ENCODE measurements at places on chromosomes 3 and 15.
A peak's percentile ranks its signal among the peaks of the same experiment; 100 is the strongest.

GRCh38 chr3:112769286-112769978 is 77.2 kb downstream of the CD200R1L start:
- no peak for DNase-seq

GRCh38 chr3:50334339-50335075 is 6.1 kb downstream of the RASSF1 start:
- no peak for DNase-seq

GRCh38 chr3:8757551-8758518 is 11.6 kb downstream of the OXTR start:
- DNase-seq, result peak; percentile 80

GRCh38 chr15:35886765-35887164 is 340.8 kb upstream of the DPH6 start:
- DNase-seq, result no peak

GRCh38 chr3:122642935-122643334 is 37.7 kb upstream of the PARP14 start:
- no peak for DNase-seq

DNA sequence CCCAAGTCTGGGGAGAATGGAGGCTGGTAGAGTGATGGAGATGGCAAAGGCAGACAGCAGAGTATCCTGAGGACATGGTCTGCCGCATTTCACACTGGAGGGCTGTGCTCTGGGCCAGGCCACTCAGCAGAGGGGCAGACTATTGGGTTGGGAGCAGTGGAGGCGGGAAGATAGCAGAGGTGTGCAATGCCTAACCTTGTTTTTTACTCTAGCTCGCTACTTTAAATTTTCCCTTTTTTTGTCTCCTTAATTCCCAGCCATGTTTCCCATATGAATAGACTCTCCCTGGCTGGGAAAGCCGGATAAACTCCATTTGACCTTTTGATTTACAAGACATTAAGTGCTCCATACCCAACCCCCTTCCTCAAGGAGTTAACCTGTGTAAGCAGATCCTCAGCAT is 33.5 kb upstream of the ST6GAL1 start:
- no peak for DNase-seq

DNA sequence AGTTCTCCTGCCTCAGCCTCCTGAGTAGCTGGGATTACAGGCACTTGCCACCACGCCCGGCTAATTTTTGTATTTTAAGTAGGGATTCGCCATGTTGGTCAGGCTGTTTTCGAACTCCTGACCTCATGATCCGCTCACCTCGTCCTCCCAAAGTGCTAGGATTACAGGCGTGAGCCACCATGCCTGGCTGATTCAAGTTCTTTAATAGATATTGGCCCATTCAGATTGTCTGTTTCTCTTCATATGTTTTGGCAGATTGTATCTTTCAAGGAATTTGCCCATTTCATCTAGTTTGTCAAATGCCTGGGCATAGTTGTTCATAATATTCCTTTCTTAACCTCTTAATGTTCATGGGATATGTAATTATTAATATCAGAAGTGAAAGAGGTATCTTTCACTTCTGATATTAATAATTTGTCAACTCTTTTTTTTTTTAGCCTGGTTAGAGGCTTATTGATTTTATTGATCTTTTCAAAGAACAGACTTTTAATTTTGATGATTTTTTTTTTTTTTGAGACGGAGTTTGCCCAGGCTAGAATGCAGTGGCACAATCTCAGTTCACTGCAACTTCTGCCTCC is 40.2 kb upstream of the ZFAND6 start:
- DNase-seq, result no peak

DNA sequence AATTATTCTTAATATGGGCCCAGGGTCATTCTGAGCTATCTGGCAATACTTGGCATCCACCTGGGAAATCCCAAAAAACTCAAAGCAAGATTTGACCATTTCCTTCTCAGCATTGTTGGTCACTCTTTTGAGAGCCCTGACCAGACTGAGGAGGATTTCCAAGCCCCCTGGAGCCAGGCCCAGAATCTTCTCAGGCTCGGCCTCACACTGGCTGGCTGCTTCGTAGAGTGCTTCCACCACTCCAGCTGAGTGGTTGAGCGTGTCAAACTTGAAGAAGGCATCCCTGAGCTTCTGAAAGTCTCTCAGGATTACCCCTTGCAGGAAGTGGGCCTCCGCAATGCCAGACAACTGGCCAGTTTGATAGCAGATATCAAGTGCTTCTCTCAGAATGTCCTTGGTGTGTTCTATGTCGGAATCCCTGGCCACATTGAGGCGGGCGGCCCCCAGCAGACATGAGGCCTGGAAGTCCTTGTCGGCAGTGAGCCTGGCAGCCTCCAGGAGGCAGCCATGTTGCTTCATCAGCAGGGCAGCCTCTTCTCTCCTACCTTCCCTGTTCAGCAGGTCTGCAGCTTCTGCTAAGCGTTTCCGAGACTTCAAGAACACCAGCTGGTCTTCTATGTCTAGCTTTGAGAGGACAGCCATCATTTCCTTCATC is 68.9 kb upstream of the DCLK3 start:
- no peak for DNase-seq

- DNase-seq, result no peak
These were observed 115.2 kb upstream of the KCNMB2 start for GRCh38 chr3:178421069-178421468.

GRCh38 chr3:128408693-128409623 is 57.7 kb downstream of the DNAJB8 start:
- no peak for DNase-seq

- peak; percentile 28 for DNase-seq
These were observed 11.9 kb downstream of the GABRR3 start for GRCh38 chr3:98022978-98023820.

DNA sequence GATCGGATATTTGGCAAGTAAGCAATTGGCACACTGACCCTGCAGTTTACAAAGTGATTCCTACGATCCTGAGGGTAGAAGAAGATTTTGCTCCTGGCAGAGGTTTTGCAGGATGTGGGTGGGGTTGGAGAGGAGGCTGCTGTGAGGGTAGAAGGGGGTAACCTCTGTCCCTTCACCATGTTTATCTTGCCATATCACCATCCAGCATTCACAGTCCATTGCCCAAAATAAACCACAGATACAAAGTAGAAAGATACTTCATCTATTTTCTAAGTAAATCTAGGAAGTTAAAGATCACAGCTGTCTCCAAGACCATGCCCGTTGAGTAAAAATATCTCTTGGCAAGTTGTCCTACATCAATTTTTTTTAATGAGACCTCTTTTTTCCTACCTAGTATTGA is 51.6 kb downstream of the LIPC start:
- DNase-seq, result no peak

DNA sequence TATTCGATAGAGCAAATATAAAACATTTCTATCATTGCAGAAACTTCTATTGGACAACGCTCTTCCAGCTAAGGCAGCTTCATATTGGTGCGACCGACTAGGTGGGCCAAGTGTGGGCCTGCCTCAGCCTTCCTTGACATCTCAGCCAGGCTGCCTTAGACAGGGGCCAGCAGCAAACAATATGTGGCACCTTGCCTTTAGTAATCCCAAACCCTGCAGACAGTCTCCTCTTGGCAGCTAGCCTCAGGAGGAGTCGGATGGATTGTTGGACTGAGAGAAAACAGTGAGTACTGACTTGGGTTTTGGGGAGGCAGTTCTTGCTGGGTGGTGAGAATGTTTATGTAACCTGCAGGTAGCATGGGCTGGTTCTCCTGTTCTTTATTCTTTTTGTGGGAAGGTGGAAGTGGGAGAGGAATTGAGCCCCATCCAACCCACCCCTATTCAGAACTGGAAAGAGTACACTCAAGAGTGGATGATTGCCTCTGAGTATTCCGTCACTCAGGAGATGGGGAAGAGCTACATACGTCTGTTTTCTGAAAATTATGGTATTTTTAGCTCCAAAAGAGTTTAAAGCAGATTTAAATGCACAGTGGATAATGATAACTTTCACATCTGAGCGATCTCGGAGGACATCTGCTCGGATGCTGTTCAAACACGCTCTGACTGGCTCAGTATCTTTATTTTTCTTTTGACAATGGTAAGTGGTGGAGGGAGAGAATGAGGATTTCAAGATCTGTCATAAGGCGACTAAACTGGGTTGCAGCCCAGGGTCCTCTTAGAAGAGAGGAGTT is 47.2 kb downstream of the GPD1L start:
- no peak for DNase-seq

DNA sequence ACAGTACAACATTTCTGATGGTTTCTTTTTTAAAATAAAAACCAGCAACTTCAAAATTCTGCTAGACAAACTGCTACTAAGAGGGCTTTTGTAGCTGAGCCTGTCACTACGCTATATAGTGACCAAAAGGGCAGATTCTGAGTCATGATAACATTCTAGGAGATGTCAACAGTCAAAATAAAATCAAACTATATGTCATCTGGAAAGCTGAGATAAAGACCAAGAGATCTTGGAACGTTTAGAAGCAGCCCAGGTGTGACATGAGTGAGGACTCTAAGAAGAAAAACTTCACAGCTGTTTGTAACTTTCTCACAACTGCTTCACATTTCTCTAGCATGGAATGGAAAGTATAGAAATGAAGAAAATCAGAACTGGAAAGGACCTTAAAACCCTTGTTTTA is 84.6 kb downstream of the FILIP1L start:
- no peak for DNase-seq

DNA sequence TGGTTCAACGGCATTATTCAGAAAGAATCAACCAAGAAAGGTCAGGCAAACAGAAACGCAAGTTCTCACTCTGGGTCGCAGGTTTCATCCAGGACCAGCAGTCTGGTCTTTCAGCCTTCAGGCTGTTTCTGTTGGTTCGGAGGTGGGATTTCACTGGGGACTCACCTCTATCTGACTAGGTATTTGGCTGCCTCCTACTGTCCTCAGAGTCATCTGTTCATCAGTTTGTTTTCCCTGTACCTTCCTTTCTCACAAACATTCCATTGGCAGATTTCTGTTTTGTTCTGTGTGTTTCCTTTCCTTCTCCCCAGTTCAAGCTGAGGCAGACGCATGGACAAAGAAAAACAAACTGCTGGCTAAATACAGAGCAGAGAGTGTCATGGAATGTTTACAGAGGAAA is 1046.6 kb upstream of the CFAP20DC start:
- DNase-seq, result no peak

DNA sequence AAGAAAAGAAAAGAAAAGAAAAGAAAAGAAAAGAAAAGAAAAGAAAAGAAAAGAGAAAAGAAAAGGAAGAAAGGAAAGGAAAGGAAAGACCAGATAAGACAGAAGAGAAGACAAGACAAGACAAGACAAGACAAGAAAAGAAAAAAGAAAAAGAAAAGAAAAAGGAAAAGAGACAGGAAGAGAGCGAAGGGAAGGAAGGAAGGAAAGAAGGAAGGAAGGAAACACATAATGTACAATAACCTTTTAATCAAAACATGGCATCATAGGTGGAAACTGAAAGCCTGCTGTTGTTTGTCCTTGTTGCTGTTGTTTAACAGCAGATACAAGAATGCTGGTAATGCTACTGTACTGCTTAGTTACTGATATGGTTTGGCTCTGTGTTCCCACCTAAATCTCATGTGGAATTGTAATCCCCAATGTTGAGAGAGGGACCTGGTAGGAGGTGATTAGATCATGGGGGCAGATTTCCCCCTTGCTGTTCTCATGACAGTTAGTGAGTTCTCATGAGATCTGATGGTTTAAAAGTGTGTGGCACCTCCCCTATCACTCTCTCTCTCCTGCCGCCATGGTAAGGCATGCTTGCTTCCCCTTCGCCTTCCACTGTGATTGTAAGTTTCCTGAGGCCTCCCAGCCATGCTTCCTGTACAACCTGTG is 67.3 kb downstream of the MCF2L2 start:
- no peak for DNase-seq

DNA sequence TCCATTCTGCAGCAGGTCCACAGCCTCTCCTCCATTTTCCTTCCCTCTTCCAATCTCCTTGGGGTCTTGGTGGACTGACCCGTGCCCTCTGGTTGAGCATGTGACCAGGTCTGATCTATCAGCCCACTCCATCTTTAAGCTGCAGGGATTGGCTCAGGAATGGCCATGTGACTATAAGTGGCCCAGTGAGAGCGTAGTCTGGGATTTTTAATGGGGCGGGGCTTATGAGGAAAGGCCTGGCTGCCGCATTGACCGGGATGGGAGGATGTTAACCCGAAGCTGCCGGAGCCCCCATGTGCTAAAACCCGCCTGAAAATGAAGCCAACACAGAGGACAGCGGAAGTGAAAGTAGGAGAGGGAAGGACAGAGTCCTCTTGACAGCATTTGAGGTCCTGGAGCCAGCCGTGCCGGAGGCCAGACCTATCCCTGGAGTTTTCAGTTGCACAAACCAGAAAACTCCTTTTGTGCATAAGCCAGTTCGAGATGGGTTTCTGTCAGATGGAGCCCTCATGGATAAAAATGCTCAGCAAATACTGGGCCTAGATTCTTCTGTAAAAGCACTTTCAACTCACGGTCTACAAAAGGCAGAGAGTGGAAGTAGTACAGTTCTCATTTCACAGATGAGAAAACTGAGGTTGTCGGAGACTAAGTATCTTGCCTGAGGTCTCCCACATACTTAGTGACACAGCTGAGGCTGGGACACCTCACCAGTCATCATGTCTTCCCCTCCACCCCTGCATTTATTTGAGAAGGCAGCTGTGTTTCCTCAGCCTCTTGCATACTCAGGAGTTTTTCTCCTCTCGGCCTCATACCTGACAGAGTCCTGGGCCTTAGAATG is 61.9 kb downstream of the ATP2B2 start:
- no peak for DNase-seq

DNA sequence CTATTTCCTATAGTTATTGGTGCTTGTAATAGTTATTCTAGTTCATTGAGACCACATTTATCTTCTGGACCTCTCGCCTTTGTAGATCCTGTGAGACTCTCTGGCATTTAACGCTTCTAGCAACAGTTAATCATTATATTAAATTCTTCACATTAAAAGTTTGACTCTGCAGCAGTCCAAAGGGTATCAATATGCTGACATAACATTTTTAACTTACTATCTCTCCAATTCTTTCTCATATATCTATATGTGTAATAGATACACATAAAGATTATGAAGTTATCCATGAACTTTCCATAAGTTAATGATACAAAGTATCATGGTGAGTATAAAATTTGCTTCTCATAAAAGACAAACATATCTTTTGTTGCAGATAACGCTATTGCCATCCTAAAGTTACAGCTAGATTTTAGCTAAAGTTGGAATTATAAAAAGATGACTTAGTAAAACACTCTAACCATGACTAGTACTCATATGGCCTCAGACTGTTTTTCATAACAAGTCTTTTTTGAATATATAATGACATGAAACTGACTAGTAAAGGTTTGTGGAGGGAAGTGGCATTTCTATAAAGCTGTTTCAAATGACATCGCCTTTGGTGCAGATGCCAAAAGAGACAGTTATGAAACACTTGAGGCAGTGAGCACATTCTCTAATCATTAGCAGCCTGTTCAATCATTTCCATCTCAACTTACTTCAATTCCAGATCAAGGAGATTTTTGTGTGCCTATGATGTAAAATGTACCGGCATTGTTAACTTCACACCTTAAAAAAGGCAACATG is 379.3 kb upstream of the CBLB start:
- no peak for DNase-seq

GRCh38 chr15:40891138-40891537 is 3.1 kb upstream of the VPS18 start:
- DNase-seq, result no peak
